ENCODE measurements at places on chromosomes 6 and 20. TPM values are rescaled to one million over a fixed set of nuclear protein-coding genes. Genes with fewer than 3 reads are reported as not detected.

NOTCH4 gene
- total RNA-seq, result 9.1 TPM

GNAS-AS1 gene
- total RNA-seq, result 0.22 TPM

CST2 gene
- not detected for total RNA-seq

LAMP5 gene
- 0.65 TPM for total RNA-seq

SIRPB1 gene
- 0.22 TPM for total RNA-seq

BPIFB1 gene
- not detected for total RNA-seq

LY6G5B gene
- total RNA-seq, result 1.2 TPM

FOXS1 gene
- 0.20 TPM for total RNA-seq

SPEF1 gene
- total RNA-seq, result not detected

KCTD20 gene
- total RNA-seq, result 68.8 TPM

HEY2 gene
- 0.22 TPM for total RNA-seq

BFSP1 gene
- 1.7 TPM for total RNA-seq

PLAGL1 gene
- total RNA-seq, result 5.7 TPM

COL9A3 gene
- 0.99 TPM for total RNA-seq

BMP6 gene
- total RNA-seq, result 90.2 TPM

LY6G6F gene
- total RNA-seq, result not detected

IL17F gene
- total RNA-seq, result not detected

C6orf52 gene
- total RNA-seq, result 0.22 TPM

TRIM31 gene
- total RNA-seq, result not detected

MDFI gene
- total RNA-seq, result 44.0 TPM

EGFL8 gene
- 0.65 TPM for total RNA-seq

Measured in lung microvascular endothelial cell (primary cell).